ENCODE measurements at places on chromosomes 4 and X.

DNA sequence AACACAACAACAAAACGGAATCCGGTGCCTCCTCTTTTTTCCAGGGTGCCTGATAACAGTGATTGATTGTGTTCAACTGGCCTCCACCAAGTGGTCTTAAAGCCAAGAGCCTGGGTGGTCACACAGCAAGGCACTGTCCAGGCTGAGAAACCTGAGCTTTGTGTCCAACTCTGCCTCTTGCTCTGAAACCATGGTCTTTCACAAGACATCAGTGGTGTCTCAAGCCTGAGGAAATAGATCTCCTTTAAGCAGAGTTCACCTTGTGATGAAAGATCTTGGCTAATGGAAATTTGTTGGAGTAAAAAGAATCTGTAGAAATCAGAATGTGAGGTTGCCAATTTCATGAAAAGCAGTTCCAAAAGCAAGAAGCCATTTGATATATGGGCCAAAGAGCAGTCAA lies 47.3 kb upstream of the ACSL1 start:
- DNase-seq: no peak

DNA sequence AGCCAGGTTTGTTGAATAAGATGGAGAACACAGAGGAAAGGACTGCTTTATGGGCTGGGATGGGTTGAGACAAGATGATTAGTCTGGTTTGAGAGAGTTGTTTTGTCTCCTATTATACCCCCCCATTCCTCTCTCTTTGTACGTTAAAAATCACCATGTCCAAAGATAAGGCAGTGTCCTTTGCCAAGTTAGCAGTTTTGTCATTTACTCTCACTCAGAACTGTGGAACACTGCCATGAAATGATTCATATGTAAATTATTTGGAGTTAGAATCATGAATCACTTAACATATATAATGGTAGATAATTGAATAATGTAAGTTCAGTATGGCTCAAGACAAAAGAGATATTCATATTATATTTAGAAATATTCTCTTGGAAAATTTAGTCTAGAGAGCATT lies 151.3 kb downstream of the DCLK2 start:
- no peak for DNase-seq

DNA sequence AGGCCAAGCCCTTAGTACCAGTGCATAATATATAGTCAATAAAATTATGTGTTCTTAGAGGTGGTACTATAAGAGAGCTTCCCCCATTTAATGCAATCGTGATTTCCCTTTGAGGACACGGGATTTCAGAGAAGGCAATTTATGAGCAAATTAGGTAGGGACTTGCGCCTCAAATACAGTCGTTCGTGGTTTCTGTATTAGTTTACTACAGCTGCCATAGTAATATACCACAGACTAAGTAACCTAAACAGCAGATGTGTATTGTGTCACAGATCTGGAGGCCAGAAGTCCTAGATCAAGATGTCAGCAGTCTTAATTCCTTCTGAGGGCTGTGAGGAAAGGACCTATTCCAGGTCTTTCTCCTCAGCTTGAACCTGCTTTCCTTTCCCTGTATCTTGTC lies 1.5 kb upstream of the PUDP start:
- DNase-seq: no peak

- DNase-seq: no peak
These were observed 32.8 kb upstream of the PTTG2 start for GRCh38 chr4:37927434-37927833.

GRCh38 chr4:14644580-14645282 lies 357.6 kb upstream of the CPEB2 start:
- no peak for DNase-seq

GRCh38 chr4:84690481-84690880 lies 107.6 kb downstream of the CDS1 start:
- DNase-seq: no peak
